ENCODE measurements at places on chromosomes 6 and 20. TPM values are rescaled to one million over a fixed set of nuclear protein-coding genes. Genes with fewer than 3 reads are reported as not detected.

Gene PRDM13
- total RNA-seq = not detected

Gene ZSCAN12
- total RNA-seq = 10.8 TPM

Gene SLC35D3
- not detected for total RNA-seq

Gene MCHR2
- total RNA-seq = not detected

Gene VIP
- total RNA-seq = not detected

Gene ALDH8A1
- total RNA-seq = 0.47 TPM

Gene OPRM1
- total RNA-seq = not detected

Gene SLC22A16
- not detected for total RNA-seq

Gene OR2B6
- total RNA-seq = not detected

Gene C4A
- total RNA-seq = 5.1 TPM

Gene TTBK1
- not detected for total RNA-seq

All from activated CD8-positive, alpha-beta T cell treated with anti-CD3 and anti-CD28 coated beads, Interleukin-2, amount 10 ng/mL, durations not matched to agents 7 days and 5 days (primary cell).